ENCODE measurements at places on chromosomes 11 and 22.

GRCh38 chr22:29690476-29690875 lies 29.3 kb upstream of the CABP7 start:
- no peak for DNase-seq

GRCh38 chr11:11039208-11039965 lies 181.5 kb upstream of the ZBED5 start:
- DNase-seq: no peak

GRCh38 chr11:95835768-95836488 lies 45.6 kb downstream of the CEP57 start:
- peak; percentile 79 for DNase-seq

GRCh38 chr11:100681064-100681502 lies 6.0 kb upstream of the ARHGAP42 start:
- peak; percentile 12 for DNase-seq

DNA sequence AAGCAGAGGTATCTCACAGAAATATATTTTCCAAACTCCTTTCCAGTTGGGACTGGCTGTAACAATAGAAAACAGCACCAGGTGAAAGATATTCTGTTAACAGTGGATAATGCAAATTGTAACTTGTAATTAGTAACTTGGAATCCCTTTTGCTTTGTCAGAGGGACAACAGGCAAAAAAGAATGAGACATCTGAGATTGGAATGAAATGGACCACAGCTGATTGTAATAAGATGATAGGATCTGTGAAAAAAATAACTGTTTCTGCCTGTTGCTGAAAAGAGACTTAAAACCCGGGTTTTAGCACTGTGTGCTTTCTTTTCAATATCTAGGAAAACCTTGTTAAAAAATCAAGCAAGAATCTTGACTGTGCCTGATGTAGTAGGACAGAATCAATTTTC lies 655.7 kb downstream of the METTL15 start:
- no peak for DNase-seq

DNA sequence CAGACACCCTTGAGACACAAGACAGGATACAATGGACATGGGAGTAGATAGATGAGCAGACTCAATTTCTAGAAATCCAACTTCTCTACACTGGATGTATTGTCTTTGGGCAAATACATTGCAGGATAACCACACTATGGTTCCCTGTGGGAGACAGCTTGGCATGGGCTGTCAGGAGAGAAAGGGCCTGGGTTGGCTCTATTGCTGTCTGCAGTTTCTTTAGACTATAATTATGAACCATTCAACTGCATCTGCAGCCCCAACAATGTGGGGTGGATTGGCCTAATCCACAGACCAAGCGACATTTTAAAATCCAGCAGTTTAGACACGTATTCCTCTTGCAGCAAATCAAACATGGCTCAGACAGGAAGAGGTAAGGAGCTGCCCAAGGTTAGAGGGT lies 60.3 kb downstream of the ETS1 start:
- DNase-seq: no peak

- no peak for DNase-seq
These were observed 18.4 kb downstream of the SYT13 start for GRCh38 chr11:45267652-45268299.

GRCh38 chr11:25993016-25993415 lies 338.9 kb upstream of the ANO3 start:
- no peak for DNase-seq
